ENCODE measurements at places on chromosomes 11 and 22.

- DNase-seq = peak; percentile 43
Observed at GRCh38 chr11:1574238-1574932, 2.3 kb upstream of the DUSP8 start.

- no peak for DNase-seq
Observed at GRCh38 chr11:129247135-129247534, 55.0 kb upstream of the ARHGAP32 start.

- no peak for DNase-seq
Observed at GRCh38 chr11:60512651-60513225, 2.5 kb upstream of the MS4A13 start.

DNA sequence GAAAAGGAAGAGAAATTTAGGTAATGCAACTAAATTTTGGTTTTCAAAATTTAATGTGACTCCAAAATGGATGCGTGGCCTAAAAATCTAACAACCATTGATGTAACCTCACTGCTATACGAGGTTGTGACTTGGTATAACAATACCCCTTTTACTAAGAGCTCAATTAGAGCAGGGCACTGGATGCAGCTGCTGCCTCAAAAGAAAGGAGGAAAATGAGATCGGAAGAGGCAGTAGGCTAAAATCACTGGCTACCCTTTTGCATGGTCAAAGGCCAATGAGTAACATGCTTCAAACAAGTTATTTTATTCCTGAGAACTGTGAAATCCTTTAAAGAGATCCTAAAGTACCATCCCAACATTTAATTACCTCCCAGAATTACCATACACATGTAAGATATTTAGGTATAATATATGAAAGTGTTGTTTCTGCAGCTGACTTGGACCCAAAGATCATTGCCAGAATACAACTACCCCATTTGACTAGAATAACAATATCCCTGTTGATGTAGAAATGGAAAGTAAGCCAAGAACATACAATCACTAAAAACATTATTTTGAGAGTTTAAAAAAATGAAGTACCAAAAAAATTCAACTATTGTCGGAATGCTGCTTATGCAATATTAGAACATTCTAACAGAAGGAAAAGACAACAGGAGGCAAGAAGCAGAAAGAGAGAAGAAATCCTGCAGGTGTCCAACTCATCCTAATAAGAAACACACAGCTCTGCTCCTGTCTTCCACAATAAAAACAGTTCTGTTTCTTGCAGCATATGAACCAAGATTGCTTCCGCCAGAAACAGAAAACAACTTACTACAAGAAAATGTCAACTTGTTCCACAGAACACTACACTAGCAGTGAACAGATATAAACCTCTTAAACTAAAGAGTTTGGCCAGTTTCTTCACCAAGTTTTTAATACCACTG, 15.0 kb downstream of the SIK3 start:
- no peak for DNase-seq

GRCh38 chr11:75770102-75770501, 1.5 kb downstream of the DGAT2 start:
- no peak for DNase-seq

GRCh38 chr11:86919557-86920210, 35.5 kb downstream of the FZD4 start:
- peak; percentile 70 for DNase-seq

GRCh38 chr11:120527111-120527761, 15.7 kb downstream of the GRIK4 start:
- DNase-seq = no peak

GRCh38 chr11:119623682-119624081, 105.3 kb downstream of the NECTIN1 start:
- DNase-seq = no peak

DNA sequence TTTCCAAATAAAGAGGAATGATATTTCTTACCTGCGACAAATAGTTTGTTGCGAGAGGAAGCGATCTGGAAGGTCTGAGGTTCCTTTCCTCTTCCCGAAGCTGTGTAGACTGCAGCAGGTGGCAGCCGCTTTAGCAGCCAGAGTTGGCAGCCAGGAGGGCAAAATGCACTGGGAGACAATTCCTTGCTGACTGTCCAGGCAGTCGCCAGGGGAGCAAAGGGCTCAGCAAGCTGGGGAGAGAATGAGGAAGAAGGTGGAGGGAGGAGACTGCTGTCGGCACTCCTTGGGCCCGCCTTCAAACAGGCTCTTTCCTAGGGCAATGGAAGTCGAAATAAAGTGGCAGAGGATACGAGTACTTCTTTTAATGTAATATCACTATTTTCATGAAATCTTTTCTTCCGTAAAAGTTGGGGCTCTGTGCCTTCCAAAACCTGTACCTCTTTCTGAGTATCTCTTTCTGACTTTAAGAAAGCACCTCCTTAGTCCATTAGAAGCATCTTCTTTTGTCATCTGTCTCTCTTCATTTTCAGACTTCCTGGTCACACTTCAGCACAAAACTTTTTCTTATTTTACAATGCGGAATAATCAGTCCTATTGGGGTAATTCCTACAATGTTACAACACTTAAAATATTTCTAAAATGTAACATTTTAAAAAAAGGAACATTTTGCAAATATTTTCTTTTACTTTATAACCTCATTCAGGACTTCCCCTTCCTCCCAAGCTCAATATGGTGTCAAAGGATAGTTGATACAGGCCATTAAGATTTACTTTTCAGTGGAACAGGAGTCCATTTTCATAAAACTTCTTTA, at the start of gene IL18:
IL18 (minus strand) TSS at position 220 of the 811 bp plus-strand sequence. CDS start 9,041 bp downstream, outside the sequence.
- peak; percentile 89 for DNase-seq

- peak; percentile 2 for DNase-seq
Observed at GRCh38 chr22:47090591-47091245, 328.3 kb downstream of the TBC1D22A start.

GRCh38 chr11:85815186-85815931, 4.4 kb upstream of the SYTL2 start:
- DNase-seq = no peak
